GM12865 (cell line): ENCODE measurements at places on chromosomes 7 and 10.

DNA sequence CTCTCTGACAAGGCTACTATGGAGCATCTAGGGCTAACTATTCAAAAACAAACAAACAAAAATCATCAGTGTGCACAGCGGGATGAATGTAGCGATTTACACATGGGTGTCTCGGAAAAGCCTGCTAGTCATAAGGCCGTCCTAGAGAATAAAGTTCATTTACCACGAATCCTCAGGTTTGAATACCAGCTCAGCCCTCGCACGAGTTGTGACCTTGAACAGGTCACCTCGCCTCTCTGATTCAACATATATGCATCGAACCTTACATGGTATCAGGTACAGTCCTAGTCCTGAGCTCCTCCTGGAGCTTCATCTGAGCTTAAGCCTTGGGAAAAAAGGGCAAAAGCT is 572 bp downstream of the ATP5MF start:
- DNase-seq: no peak

GRCh38 chr10:18545621-18546305 is 105.6 kb downstream of the NSUN6 start:
- no peak for DNase-seq

GRCh38 chr10:108850138-108850854 is 1073.0 kb downstream of the XPNPEP1 start:
- peak; percentile 62 for DNase-seq

- no peak for DNase-seq
These were observed 22.3 kb downstream of the SCART1 start for GRCh38 chr10:133475821-133476640.

GRCh38 chr10:26841733-26842317 is 18.9 kb downstream of the ABI1 start:
- no peak for DNase-seq

DNA sequence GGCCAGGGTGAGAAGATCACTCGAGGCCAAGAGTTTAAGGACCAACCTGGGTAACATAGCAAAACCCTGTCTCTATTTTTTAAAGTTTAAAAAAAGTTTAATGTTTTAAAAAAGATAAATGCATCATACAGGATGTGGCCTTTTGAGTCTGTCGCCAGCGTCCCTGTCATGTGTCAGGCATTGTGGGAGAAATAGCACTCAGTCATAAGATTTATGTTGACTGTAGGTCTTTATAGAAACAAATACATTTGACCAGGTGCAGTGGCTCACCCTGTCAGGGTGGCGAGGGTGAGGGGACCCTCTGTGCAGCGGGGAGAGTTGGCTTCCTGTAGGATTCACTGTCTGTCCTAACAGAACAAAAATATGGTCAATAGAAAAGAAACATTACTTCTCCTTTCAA is 63.5 kb upstream of the SH2B2 start:
- no peak for DNase-seq

DNA sequence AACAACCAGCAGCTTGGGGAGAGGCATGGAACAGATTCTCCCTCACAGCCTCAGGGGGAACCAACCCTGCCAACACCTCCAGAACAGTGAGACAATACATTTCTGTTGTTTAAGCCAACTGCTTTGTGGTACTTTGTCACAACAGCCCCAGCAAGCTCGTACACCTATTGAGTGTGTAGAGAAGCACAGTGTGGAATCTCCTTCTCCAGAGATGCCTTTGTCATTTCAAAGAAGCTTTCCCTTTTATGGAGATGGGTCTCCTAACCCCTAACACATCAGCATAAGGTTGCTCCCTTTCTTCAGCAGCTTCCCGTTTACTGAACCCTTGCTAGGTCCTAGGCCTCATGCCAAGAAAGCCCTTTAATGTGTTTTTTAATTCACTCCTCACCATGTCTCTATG is 60.7 kb upstream of the AGK start:
- no peak for DNase-seq

DNA sequence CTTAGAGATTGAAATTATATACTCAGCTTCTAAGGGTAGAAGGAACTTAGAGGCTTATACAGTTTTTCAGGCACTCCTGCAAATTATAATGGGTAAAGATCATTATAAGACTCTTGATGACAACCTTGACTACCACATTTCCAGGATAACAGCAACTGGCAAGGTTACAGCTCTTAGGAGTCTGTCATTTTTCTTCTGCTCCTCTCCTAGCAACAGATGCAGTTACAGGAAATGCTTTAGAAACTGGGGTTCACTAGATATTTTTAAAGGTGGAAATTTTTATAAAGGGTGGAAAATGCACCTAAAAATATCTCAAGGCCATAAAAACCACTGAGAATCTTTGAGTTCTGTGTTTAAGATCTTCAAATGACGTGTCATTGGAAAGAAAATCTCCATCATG is 185.8 kb downstream of the RELN start:
- DNase-seq: no peak

DNA sequence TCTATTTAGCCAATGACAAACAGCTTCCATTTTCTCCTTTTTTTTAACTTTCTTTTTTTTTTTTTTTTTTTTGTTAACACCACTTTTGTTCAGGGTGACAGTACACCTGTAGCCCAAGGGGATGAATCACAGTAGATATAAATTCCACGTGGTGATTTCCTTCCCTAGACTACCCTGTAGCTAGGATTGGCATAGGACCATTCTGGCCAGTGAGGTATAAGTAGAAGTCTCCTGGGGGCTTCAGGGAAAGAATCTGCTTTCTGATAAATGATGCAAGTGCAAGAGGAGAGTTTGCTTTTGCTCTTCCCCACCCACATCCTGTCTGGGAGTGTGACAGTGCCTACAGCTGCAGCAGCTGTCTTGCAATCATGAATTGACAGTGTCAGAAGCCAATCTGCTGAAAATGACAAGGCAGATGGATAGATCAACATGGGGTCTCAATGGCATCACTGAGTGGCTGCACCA is 63.2 kb upstream of the TOMM7 start:
- DNase-seq: peak; percentile 93

GRCh38 chr7:40437936-40438634 is 303.3 kb downstream of the SUGCT start:
- DNase-seq: no peak

GRCh38 chr7:2824678-2825461 is 19.2 kb downstream of the GNA12 start:
- peak; percentile 88 for DNase-seq

- DNase-seq: no peak
These were observed 25.8 kb upstream of the EGFR start for GRCh38 chr7:54992871-54993475.

DNA sequence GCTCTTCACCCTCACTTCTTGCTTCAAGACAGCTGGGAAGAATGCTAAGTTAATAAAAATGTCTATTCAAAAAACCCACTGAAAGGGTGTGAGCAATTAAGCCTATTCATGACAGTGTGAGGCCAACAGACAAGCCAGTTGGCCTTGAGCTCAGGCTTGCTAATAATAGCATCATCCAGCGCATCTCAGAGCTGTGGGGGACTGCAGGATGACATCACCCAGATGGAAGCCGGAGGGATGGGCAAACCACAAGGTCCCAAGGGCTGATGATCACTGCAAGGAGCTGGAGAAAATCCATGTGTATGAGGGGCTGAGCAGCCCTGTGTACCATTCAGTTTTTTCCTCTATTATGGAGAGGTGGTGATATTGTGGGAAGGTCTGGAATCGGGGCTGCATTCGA is 770.4 kb downstream of the TNS3 start:
- DNase-seq: no peak

- no peak for DNase-seq
These were observed 78.2 kb downstream of the AKR1C4 start for GRCh38 chr10:5274795-5275194.

DNA sequence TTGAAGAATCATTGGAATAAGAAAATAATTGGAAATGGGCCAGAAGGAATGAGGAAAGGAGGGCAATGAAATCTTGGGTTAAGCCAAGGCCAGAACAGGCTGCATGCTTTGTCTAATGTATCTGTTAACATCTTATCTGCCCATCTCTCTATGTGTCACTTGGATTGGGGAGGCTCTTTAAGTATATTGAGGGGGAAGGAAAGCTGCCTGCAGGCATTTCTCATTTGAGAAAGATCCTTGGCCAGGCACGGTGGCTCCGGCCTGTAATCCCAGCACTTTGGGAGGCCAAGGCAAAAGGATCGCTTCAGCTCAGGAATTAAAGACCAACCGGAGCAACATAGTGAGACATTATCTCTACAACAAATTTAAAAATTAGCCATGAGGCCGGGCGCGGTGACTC is 14.3 kb downstream of the PCBD1 start:
- DNase-seq: no peak

GRCh38 chr10:4243651-4244050 is 458.6 kb upstream of the KLF6 start:
- no peak for DNase-seq

DNA sequence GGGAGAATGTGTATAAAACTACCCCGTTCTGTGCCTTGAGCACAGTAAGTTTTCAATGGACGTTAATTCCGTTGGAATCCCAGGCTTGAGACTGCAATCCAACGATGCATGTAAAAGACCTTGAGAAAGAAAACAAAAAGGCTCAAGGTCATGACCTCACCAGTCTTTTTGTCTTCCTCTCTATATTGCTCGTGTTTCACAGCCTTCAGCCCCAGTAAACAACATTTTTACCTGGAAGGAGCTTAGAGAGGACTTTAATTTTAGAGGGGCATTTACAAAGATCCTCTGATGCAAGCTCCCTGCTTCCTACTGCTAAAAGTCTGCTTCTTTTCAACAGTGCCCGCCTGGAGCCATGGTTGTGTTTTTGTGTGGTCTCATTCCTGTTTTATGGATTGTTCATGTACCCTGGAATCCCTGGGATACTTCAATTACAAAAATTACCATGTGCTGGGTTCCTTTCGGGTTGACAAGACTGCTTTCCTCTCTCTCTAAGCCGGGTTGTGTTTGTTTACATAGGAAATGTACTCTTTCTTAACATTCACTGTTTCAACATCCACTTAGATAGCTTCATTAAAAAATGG is 320.1 kb upstream of the NFE2L3 start:
- no peak for DNase-seq

DNA sequence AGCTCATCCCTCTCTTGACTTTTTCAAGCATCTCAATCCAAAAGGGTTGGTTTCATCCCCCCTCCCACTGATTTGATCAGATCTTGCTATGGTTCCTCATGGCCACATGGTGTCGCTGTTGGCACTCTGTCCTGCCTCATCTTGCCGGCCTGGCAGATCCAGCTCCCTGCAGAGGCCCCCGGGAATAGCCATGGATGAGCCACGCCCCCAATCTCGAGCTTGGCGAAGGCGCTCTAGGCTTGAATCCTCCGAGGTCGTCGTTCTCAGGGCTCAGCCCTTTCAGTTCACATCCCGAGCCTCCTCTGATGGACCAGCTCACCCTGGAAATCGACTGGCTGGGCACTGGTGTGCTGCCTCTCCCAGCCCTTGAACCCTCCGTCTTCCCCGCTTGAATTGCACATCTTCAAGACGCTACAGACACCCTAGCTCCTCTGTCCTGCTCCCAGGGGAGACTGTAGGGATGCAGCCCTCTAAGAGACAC is 628.7 kb downstream of the TYW1 start:
- peak; percentile 41 for DNase-seq

DNA sequence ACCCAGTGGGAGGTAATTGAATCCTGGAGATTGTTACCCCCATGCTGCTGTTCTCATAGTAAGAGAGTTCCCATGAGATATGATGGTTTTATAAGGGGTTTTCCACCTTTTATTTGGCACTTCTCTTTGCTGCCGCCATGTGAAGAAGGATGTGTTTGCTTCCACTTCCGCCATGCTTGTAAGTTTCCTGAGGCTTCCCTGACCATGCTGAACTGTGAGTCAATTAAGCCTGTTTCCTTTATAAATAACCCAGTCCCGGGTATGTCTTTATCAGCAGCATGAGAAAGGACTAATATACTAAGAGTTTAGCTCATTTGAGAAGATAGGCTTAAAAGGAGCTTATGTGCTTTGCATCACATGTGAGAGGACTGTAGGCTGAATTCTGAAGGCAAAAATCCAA is 29.3 kb downstream of the TMEM248 start:
- no peak for DNase-seq

GRCh38 chr7:39880556-39880955 is 69.5 kb upstream of the CDK13 start:
- no peak for DNase-seq

DNA sequence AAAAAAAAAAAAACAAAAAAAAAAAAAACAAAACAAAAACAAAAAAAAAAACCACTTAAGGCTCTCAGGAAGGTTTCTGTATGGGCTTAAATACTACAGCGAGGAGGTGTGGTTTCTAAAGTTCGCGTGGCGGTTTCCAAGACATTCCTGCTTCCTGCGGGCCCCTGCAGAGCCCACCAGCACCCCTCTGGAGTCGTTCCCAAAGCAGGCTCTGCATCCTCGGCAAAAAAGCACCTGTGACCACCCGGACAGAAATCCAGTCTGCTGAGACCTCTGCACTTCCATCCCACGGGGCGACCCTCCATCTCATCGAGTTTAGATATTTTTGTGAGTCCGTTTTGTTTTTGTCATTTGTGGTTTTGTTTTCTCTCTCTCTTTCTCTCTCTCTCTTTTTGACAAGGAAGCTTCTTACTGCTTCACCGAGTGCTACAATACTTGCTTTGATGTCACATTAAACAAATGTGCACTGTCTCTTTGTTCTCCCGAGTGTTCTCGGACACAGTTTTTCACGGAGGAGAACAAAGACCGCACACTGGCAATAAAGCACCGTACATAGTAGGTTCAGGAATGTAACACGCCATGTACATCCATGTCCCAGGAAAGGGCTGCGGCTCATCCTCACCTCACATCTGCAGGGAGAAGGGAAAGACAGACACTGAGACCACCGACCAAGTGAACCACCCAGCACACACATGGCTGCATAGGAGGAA is 21.5 kb downstream of the PDGFA start:
- no peak for DNase-seq

GRCh38 chr7:3591944-3592343 is 290.9 kb downstream of the SDK1 start:
- no peak for DNase-seq

- no peak for DNase-seq
These were observed 9.7 kb upstream of the CHST12 start for GRCh38 chr7:2393706-2394105.

GRCh38 chr10:72540193-72540807 is 85.6 kb downstream of the MICU1 start:
- no peak for DNase-seq

DNA sequence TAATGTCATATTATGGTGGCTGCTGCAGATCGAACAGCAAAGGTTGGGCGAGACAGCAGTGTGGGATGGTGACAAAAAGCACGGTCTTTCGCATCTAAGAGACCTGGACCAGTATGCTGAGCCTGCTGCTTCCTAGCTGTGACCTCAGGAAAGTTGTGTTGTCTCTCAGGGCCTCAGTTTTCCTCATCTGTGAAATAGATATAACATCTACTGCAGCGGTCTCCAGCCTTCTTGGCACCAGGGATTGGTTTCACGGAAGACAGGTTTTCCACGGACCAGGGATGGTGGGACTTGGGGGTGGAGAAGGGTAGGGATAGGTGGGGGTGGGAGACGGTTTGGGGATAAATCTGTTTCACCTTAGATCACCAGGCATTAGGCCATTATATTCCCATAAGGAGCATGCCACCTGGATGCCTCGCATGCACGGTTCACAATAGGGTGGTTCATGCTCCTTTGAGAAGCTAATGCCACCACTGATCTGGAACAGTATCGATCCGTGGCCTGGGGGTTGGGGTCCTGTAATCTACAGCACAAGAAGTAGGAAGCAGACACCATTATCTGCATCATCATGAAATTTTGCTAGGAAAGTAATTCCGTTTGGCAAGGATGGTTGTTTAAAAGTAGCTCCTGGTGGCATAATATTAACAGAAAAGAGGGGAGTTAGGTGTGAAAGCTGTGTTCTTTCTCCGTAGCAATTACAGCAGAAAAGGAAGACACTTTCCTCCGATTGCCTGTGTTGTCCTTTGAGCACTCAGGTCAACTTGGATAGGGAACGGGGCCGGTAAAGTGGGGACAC is 10.8 kb downstream of the KLF6 start:
- DNase-seq: no peak

- peak; percentile 64 for DNase-seq
These were observed 815 bp downstream of the CCSER2 start for GRCh38 chr10:84329196-84329611.
